ENCODE measurements at places on chromosomes 1 and 21.

DNA sequence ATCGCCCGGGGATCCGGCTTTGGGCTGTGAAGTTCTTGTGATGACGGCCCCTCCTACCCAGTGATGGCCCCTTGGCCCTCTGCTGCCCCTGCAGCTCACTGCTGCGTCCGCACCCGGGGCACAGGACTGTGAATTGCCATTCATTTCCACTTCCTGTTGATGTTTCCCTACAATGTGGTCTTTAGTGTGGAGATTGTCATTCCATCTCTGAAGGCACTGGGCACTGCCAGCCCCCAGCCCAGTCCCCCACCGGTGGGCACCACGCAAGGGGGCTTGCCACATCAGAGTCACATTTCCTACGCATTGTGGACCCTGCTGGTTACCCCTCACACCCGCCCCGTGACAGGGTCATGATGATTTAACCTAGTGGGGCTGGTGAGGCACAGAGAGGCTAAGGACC is 2.5 kb upstream of the MX2 start:
- no peak for DNase-seq

- DNase-seq, result no peak
These were observed 200.0 kb downstream of the LIPI start for GRCh38 chr21:14010729-14011128.

DNA sequence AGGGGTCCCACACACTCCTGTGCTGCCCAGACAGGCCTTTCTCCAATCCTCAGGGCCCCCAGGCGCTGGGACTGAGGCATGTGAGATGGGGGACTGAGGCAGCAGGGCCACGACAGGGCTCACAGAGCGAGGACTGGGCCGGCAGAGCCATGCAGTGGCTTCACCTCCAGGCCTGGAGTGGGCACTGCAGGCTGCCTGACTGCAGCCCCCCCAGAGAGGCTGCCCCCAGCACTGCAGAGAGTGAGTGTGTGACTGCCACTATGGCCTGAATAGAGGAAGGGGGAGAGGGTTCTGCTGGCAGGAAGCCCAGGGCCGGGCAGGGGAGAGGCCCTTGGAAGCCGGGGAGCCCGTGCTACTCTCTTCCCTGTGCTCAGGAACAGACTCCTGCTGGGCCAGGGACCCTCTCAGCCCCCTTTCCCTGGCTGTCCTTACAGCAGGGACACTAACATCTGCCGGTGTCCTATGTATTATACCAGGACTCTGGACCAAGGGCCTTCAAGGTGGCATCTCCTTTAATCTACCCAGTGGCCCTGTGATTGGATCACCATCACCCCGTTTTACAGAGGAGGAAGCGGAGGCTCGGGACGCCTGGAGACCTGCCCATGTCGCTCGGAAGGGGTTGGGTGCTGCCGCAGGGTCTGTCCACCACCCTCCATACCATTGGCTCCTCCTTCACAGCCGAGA is 20.2 kb upstream of the PLEKHG5 start:
- DNase-seq, result no peak

- no peak for DNase-seq
These were observed 39.0 kb downstream of the PTPRC start for GRCh38 chr1:198677871-198678270.

- no peak for DNase-seq
These were observed 124.7 kb upstream of the ARHGEF16 start for GRCh38 chr1:3329640-3330281.

- no peak for DNase-seq
These were observed 2.6 kb upstream of the SPRR1A start for GRCh38 chr1:152981146-152981871.

DNA sequence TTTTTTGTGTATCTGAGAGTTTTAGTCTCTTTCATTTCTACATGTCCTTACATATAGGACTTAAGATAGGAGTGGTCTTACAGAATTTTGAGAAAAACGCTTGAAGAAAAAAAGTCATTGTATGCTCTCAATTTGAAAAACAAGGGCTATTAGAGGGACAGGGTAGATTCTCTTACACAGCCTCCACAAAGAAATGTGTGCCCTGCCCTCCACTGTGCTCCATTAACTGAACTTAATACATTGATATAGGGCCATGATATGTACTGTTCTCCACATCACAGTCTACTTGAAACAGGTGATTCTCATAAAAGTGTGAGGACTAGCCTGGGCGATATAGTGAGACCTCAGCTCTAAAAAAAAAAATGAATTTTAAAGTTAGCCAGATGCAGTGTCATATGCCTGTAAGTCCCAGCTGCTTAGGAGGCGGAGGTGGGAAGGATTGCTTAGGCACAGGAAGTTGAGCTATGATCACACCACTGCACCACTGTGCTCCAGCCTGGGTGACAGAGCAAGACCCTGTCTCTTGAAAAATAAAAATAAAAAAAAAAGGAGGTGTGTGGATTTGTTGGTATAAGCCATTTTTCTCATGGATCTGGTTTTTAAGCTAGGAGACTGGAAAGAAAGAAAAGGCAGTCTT is 77.0 kb downstream of the HMCN1 start:
- DNase-seq, result no peak

DNA sequence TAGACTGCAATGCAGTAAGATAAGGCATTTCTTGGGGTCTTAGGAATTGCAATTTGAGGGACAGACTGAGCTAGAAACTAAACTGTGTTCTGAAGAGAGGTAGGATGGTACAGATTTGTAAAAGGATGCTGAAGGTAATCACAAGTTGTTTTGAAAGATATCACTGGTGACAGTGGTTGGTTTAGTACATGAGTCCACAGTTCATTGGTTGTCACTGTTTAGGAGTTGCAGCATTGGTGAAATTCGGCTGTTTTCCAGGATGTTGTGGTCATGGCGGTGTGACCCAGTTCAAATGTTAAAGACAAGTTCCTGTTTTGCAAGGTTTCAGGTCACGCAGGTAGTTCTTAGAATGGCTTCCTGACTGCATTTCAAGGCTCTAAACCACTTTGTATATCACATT is 292.8 kb upstream of the B3GALT2 start:
- no peak for DNase-seq

DNA sequence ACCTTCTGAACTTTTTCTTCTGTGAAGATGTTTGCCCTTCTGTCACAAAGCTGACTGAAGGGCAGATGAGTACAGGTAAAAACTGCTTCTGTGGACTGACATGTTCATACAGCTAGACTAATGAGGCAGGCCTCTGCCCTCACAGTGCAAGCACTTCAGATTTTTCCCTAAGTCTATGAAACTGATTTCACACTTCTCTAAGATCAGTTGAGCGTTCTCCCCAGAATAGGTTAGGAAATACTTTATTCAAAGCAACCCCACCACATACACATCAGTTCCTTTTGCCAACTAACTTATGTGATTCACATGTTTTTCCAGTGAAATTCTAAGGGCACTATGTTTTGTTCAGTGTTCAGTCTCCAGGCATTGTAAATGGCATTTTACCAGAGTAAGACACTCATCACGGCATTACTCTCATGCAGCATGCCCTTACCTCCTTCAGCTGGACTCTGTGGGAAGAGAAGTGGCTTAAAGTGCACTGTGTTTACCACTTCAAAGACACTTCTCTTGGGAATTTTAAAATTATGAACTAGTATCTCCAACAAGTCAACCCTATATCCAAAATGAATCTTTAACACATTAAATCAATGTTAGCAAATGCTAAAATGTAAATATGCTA is 5.4 kb upstream of the PSMG1 start:
- no peak for DNase-seq

DNA sequence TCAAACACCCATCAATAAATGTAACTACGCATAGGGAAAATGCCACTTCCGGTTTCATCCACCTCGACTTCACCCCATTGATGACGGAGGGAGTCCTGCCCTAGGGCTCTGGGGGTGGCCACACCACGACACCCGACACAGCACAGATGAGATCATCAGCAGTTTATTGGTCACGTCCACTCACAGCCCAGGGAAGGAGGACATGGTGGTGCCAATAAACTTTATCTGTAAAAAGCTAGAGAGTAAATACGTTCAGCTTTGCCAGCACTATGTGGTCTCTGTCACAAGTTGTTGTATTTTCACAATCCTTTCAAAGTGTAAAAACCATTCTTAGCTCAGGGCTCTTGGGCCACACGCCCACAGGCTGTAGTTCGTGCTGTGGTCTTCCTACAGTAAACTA is 16.3 kb downstream of the SETD4 start:
- no peak for DNase-seq

DNA sequence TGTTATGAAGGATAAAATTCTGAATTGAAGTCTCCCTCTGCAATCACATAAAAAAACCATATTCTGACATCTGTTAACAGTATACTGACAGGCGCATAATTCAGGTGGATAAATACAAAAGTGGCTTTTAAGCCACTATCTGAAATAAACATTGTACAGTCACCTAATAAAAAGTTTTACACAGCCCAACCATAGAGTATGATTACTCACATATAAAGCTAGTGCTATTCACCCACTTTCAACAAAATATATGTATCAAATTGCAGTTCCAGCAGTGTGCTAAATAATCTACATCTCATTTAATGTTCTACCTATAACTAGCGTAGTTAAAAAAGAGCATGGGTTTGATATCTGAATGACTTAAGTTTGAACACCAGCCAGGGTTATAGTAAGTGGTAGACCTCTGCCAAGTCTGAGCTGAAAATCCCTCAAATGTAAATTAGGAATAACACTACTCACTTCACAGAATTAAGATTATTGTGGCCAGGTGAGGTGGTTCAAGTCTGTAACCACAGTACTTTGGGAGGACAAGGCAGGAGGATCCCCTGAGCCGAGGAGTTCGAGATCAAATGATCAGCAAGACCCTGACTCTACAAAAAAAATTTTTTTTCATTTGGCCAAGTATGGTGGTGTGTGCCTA is 3.9 kb downstream of the EGLN1 start:
- DNase-seq, result no peak

DNA sequence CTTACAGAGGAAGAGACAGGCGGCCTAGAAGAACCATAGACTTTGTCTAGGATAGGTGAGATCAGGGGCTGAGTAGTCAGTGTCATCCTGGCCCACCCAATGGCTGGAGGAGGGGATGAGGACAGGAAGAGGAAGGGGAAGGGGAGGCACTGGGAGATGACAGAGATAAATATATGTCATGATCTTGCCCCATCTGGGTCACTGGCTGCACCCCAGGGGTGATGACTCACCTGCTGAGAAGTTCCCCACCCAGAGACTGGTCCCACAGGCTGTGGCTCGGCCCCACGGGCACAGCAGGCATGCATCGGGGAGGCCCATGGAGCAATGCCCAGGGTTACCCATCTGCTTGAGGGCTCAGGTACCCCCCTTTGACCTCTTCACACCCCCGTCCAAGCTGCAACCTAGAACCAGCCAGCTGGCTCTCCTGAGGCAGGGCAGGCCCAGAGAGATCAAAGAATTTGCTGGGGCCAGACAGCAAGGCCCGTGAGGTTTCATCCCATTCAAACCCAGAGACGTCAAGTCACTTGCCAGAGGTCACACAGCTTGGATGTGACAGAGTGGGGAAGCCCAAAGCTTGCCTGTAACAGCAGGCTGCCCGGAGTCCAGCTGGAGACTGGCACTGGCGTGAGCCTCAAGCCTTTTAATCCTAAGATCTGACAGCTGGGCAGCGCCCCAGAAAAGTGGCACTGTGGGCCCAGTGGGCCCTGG is 34.7 kb upstream of the CASZ1 start:
- no peak for DNase-seq

GRCh38 chr1:32705516-32705915 is 2.9 kb upstream of the SYNC start:
- no peak for DNase-seq

DNA sequence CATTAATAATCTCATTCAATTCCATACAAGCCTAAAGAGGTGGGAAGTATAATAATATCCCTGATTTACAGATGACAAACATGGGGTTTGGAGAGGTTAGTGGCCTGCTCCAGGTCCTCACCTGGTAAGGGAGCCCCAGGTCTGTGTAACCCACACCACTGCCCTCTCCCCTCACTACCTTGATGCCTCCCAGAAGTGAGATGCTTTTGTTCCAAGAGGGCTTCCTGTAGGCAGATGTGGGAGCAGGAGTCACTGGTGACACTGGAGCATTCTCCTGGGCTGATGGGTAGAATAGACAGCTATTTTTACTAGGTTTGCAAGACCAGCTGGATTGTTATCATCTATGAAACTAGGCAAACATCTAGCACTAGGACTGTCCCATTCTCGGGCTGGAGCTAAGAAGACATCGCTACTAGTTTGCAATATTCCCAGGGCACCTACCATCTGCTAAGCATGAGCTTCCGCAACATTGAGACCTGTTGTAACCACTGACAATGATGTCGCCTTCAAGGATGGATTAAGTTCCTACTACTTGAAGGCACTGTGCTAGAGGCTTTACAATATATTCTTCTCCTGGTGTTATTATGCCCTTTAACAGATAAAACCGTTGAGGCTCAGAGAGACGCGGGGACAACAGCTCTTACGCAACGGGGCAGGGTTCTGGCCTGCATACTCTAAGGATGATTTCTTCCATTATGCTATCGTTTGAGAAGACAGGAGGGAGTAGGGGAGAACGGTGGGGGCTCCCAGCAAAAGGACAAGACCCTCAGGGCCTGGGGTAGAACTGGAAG is 35.0 kb downstream of the BATF3 start:
- DNase-seq, result no peak

- no peak for DNase-seq
These were observed 40.6 kb downstream of the ZBTB17 start for GRCh38 chr1:15935056-15935950.

DNA sequence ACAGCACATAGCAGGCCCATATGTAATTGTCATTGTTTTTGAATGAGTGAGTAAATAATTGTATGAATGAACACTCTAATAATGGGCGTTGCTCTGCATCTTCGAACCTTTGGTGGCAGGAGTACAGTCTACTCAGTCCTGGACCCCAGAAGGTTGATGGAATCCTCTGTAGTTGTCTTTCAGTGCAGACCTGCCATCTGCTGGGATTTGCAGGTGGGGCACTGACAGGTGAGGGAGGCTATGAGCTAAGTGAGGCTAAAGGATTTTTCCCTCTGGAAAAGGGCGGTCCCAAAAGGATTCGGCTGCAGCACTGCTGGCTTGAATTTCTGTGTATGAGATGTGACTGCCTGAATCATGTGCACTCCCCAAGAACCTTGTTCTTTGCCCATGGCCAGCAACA is 53.4 kb downstream of the PLXNA2 start:
- DNase-seq, result no peak

- no peak for DNase-seq
These were observed 46.8 kb upstream of the NPL start for GRCh38 chr1:182742780-182743179.

GRCh38 chr1:71944006-71944405 is 338.3 kb downstream of the NEGR1 start:
- no peak for DNase-seq
